GM10248 (cell line): ENCODE measurements at places on chromosomes 2 and 18.

DNA sequence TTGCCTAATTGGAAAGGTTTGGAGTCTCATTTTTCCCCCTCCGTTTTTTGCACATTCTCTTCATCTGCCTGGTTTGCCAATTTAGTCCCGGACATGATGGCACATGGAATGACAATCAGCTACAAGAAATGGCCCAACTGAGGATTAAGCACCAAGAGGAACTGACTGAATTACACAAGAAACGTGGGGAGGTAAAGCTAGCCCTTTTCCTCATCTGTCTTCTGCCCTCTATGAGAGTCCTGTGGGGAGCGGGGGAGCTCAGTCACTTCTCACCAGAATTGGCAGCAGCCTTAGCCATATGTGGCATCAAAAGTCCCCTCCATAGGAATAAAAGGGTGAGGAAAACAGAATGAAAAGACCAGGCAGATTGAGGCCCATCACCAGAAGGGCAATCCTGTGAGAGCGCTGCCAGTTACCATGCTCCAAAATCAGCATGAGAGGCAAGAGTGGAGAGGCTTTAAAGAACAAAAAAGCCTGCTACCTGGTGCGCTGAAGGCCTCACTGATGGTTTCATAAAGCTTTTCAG lies 11.6 kb downstream of the ATG16L1 start:
- DNase-seq = no peak

GRCh38 chr2:150487537-150488429 lies at the start of gene RND3:
TSS of gene RND3 (minus strand) at chr2:150487667. CDS start at chr2:150487417, 250 bp downstream.
- DNase-seq = peak; percentile 61

GRCh38 chr2:100691846-100692245 lies 128.1 kb upstream of the NPAS2 start:
- DNase-seq = no peak

DNA sequence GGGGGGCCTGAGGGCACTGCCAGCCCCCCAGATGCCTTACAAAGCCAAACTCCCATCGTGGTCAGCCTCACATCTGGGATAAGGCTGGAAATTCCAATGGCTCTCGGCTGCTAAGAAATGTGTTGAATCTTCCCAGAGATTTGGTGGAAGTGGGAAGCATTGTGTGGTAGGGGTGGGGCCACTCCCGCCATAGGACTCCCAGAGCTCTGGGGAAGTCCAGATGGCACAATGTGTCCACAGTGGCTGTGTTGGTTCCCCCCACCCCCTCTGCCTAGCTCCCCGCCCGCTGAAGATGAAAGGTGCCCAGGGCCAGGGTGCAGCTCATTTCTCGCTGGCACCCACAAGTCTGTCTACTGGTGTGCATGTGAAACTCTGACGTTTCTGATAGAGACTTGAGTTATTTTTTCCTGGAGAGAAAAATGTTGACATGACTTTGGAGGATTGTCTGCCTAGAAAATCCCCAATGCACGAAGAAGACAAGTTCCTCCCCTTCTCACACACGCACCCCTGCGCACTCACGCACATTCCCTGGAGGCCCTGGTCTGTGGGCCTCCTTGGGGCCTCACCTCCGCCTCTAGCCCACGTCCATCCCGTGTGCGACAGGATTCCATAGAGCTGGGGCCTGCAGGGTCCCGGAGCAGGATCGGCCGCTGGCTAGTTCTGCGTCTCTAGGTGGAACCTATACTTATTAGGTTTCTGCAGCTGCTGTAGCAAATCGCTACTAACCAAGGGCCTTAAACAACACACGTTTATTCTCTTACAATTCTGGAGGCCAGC lies 199.1 kb downstream of the ZFP36L2 start:
- DNase-seq = no peak

DNA sequence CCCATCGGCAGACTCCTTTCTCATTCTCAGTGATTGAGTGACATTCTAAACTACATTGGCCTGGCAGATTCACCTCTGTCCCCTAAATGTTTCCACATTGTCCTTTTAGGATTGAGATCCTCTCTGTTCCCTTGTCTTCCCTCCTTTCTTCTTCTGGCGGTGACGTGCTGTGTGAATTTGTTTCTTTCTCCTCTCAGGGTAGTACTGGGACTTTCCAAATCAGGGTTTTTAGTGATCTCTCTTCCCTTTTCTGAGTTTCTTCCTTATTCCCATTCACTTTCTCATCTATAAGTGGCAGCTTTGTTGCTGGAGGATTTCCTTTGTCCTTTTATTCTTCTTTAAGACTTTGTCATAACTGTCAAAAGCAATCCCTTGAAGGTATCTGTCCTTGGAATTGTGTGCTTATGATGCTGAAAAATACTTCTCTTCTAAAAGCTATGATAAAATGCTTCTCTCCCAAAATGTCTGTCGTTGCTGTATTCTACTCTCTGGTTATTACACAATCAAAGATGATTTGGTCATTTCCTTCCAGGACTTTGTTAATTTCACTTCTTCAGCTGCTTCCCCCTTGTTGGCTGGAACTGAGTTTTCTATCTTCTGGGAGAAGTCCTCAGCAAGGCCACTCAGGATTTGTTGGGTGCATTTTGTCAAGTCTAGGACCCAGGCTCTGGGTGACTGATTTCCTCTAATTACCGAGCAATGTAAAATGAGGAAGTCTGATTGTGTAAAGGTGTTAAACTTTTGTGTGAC lies 4.9 kb upstream of the IL1B start:
- no peak for DNase-seq

DNA sequence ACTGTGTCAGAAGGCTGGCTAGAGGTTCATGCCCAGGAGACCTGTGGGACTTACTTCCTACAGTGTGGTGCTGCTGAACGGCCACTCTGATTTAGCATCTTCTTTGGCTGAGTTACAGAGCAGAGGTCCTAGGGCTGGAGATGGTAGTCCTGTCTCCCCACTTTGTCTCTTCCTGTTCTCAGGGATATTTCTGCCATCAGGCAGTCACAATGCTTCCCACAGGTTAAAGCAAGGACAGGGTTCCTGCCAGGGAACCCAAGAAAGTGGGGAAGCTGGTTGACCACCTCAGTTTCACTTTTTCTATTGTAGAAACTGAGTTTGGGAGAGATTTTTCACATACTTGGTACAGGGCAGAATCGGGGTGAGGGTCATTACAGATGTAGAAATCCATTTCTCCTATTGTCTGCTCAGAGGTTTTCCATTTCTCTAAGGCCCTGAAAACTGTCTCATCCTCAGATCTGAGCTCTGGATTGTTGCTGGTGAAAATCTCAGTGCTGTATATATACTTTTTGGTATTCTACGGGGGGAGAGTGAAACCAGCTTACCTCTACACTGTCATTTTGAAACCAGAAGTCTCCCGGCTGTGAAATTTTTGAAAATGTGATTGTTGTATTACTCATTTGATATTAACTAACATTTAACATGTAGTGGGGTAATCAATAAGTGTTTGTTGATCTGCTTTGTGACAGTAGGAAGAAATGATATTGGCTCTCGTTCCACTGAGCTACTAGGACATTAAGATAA lies 37.0 kb upstream of the MEP1B start:
- DNase-seq = peak; percentile 33

GRCh38 chr2:16319551-16320121 lies 346.0 kb downstream of the CYRIA start:
- no peak for DNase-seq

DNA sequence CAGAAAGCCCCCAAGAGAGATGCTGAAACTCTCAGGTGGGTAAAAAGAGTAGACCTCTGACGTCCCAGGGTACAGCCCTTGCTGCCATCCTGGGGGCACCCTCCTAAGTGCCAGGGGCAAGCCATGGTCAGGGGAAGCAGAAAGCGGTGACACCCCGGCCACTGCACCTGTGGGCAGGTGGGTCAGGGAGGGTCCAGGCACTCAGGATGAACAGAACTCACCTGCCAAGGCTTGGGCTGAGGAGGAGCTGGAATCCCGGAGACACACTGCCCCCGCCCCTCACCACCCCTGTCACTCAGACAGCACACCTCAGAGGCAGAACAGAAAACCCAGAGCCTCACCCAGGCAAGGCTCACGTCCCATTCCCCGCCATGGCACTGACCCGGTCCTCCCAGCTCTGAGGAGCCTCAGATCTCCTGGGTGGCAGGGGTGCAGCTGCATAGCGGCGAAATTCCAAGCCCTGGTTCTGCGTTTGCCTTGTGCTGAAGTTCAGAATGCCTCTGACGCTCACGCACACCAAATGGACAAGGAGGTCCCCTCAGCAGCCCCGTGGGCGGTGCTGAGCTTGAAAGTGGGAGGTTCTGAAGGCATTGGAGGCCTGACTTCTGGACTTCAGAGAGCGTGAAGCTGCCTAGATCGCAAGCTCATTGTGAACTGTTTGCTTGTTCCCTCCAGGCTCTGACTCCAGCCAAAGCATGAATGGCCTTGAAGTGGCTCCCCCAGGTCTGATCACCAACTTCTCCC lies 4.3 kb downstream of the GPR17 start:
- no peak for DNase-seq

DNA sequence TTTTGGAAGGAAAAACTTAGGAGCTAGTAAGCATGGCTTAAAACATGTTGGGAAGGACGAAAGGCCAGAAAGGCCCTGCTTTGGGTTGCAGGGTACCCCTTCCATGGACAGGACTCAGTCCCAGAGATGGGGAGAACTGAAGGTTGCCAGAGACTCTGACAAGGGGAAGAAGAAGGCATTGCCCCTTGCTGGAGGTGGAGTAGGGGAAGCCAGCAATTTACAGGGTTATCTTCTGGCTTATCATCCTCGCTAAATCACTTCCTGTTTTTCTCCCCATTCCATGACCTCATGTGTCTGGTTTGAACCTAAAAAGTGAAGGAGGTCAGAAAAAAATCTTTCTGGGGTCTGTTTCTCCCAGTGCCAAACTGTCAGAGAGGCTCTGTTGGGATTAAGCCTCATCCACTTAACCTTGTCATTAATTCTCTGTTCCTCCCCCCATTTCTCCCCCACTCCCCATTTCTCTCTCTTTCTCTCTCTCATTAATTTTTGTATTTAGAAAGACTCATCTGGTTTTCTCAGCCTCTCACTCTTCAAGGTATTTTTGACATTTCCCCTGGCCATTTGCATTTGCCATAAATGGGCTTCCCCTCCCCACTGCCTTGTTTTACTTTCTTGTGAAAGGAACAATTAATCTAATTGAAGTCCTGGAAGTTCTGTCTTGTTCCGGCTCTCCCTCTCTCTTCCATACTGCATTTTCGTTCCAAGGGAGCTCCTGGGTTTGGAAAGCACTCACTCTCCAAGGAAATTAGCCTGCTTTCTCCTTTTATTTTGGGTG lies 17.4 kb downstream of the NRP2 start:
- DNase-seq = no peak

- DNase-seq = no peak
These were observed 38.1 kb upstream of the SLC38A11 start for GRCh38 chr2:164993287-164994016.

DNA sequence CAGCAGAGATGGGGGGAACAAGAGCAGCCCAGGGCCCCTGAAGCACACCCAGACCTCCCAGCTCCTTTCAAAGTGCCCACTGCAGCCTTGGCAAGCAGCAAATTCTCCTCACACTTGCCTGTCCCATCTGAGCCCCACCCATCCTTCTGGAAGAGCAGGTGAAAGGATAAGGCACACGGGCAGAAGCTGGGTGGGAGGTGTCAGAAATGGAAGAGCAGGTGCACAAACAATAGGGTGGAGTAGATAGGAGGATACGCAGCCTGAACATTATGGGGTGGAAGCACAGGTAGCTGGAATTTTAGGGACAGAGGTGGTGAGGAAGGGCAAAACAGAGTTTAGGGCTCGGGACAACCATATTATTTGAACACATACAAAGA lies 69.2 kb downstream of the TNS1 start:
- no peak for DNase-seq

- DNase-seq = no peak
These were observed 270.8 kb upstream of the PARD3B start for GRCh38 chr2:204274429-204274828.

DNA sequence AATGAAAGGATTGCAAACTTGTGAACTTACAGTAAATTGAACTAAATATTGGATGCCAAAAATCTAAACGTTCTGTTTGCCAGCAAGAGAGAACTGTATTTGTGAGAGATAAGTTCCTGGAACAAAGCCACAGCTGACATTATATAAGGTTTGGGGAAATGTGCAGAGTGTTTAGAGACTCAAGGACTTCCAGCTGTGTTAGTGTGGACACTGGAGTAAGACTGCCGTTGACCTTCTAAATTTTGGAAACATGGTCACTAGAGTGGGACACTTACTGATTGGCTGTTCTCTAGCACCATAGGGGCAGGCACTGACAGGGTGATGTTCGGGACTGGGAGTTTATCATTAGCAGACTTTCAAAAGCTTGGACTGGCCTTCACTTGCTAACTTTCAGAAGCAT lies 40.5 kb downstream of the SCN9A start:
- DNase-seq = no peak

DNA sequence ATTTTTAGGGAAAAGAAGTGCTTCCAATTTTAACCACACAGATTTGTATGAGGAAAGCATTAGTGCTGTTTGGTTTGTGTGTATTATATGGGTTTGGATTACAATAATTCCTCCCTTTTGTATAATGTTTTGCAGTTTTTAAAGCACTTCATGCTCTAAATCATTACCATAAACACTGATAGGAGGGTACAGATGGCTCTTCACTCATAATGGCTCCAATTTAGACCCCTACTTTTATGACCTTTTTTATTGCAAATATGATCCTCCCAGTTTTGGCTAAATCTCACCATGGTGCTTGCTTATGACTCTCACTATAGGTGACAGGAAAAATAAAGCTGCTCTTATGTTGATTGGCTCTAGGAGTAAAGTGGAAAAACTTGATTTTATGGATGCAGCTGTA lies 23.8 kb upstream of the TMEM17 start:
- DNase-seq = no peak

DNA sequence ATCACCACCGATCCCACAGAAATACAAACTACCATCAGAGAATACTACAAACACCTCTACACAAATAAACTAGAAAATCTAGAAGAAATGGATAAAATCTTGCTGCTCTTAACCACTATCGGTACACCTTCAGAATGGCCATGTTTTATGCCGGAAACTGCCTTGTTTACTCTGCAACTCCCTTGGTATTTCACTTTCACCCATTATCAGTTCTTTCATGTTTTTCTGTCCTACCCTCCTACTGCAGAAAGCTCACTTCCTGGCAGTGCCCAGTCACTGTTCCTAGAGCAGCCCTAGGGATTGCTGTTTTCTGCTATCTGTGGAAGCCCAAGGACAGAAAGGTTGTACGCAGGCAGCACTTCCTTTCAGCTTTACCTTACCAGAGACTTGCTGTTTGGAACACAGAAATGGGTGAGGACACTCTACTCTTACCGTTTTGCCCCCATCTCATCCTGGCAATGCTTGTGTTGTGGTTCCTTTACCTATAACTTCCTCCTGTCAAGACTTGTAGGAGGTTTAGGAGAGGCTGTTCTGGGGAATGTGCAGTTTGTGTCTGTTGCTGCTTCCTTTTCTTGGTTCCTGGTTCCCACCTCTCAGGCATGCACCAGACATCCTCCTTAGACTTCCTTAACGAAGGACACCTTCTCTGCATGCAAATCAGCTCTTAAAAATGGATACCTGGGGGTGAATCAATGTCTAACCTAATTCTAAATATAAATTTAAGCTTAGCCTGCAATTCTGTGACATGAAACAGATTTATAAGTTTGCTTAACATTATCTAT lies 394.4 kb downstream of the SPAG16 start:
- no peak for DNase-seq

GRCh38 chr18:5998907-5999306 lies 103.6 kb upstream of the TMEM200C start:
- DNase-seq = peak; percentile 37
